CD8-positive, alpha-beta memory T cell (primary cell): ENCODE measurements at places on chromosomes 13 and 19.

DNA sequence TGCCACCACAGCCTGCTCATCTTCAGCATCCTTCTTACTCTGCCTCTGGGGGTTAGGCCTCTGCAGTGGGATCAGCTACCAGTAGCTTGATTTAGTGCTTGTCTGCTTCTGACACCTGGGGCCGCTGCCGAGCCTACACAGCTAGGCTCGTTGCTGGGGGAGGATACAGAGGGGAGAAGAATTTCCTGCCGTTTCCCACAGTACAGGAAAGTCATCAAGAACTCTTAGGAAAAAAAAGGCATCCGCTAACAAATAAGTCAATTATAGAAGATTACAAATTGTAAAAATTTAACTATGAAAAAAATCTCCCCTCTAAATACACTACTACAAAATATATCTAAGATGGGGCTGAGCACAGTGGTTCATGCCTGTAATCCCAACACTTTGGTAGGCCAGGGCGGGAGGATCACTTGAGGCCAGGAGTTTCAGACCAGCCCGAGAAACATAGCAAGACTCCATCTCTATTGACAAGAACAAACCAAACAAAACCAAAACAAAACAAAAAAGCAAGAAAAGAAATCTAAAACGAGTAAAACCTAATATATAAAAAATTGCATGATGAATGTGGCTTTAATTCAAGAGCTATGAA, 26.7 kb downstream of the LATS2 start:
- H3K27me3 ChIP-seq = no peaks in the 10 kb centered on the region
- no peak overlapping the region for H3K4me3 ChIP-seq
- no peak overlapping the region for H3K27ac ChIP-seq
- no peak for DNase-seq
- H3K4me1 ChIP-seq = no peaks in the 10 kb centered on the region
- no peaks in the 10 kb centered on the region for H3K36me3 ChIP-seq

- no peaks in the 10 kb centered on the region for H3K27me3 ChIP-seq
- no peaks in the 10 kb centered on the region for H3K36me3 ChIP-seq
- peak; percentile 60 for DNase-seq
- H3K27ac ChIP-seq = peak overlapping the region; percentile 99
- peaks cover 52% of the 10 kb centered on the region for H3K4me1 ChIP-seq
Observed at GRCh38 chr19:18292810-18293641, 11.6 kb upstream of the JUND start.

DNA sequence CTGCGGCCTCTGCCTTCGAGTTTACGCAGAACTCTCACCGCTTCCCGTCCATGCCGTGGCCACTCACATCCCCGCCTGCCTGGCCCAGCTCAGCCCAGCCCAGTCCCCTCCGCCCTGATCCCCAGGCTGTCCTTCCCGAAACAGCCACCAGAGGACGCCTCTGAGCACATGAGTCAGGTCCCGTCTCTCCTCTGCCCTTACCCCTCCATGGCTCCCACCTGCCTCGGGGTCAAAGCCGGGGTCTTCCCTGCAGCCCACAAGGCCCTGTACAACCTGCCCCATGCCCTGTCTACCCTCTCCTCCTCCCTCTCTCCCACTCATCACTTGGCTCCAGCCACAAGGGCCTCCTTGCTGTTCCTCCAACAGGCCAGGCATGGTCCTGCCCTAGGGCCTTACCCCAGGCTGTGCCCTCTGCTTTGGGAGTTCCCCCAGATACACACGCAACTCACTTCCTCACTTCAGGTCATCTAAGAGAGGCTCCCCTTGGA, 8.1 kb upstream of the SEMA6B start:
- no peaks in the 10 kb centered on the region for H3K27me3 ChIP-seq
- no peaks in the 10 kb centered on the region for H3K36me3 ChIP-seq
- H3K4me3 ChIP-seq = no peak overlapping the region
- no peaks in the 10 kb centered on the region for H3K4me1 ChIP-seq
- H3K27ac ChIP-seq = no peak overlapping the region
- peak; percentile 70 for DNase-seq

DNA sequence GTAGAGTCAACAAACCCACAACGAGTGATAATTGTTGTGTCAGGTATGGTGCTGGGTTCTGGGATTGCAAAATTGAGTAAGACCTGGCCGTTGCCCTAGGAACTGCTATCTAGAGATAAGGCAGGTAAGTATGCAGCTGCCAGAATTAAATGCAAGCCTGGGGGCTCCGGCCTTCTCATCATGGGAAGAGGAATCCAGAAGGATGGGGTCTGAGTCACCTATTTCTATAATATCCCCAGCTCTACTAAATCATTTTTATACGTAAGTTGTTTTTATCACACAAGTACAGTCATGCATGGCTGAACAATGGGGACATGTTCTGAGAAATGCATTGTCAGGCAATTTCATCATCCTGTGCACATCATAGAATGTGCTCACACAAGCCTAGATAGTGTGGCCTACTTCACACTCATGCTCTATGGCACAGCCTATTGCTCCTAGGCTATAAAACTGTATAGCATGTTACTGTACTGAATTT, 203.0 kb downstream of the KLF5 start:
- no peaks in the 10 kb centered on the region for H3K27me3 ChIP-seq
- H3K27ac ChIP-seq = no peak overlapping the region
- DNase-seq = no peak

- H3K36me3 ChIP-seq = no peaks in the 10 kb centered on the region
- H3K4me3 ChIP-seq = no peak overlapping the region
- no peak for DNase-seq
- H3K27ac ChIP-seq = no peak overlapping the region
- no peaks in the 10 kb centered on the region for H3K4me1 ChIP-seq
Observed at GRCh38 chr13:27186295-27186694, 14.7 kb upstream of the USP12 start.

- H3K4me1 ChIP-seq = peaks cover 16% of the 10 kb centered on the region
- peaks cover 31% of the 10 kb centered on the region for H3K36me3 ChIP-seq
- H3K27me3 ChIP-seq = no peaks in the 10 kb centered on the region
- no peak overlapping the region for H3K27ac ChIP-seq
Observed at GRCh38 chr19:34228347-34228746, 26.0 kb upstream of the GARRE1 start.

DNA sequence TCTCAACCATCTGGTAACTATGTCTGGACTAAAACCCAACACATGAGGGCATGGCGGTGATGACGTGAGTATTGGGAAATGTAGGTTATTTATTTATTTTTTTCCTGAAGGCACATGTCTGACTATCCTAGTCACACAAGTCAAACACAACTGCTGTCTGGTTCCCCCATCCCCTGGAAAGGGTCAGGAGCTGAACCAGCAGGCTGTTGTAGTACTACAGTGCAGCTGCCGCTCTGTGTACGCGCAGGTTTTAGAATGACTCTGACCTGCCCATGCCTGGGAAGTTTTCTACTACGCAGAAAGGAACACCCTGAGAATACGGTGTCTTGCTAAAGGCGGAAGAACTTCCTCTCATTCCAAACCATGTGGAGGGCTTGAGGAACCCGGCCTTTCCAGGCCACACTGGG, 1.2 kb downstream of the SLC7A1 start:
- peak; percentile 31 for DNase-seq
- H3K27me3 ChIP-seq = no peaks in the 10 kb centered on the region
- peaks cover 20% of the 10 kb centered on the region for H3K4me1 ChIP-seq
- H3K36me3 ChIP-seq = no peaks in the 10 kb centered on the region
- peak overlapping the region; percentile 78 for H3K27ac ChIP-seq

DNA sequence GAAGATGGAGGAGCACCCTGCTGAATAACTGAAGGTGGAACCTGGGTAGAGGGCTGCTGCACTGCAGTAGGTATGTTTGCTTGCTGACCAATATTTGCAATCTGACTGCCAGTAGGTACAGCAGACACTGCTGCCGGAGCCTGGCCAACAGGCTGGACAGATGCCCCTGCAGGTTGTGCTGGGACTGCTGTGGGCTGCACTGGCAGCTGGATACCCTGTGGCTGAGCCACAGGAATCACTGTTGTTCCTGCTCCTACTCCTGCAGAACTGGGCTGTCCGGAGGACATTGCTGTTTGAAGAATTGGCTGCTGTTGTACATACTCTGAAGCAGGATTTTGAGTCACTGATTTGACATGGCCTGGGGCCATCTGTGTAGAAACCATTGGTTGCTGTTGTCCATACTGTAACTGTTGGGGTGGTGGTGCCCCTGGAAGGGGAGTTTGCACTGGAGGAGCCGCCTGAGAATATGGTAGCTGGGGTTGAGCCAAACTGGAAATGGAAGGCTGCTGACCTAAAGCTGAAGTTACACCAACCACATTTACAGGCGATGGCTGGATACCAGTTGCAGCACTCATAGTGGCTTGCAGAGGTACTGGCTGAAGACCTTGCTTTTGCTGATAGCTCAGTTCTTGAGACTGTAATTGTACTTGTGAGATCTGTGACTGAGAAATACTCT, 2.2 kb downstream of the TSC22D1 start:
- H3K4me1 ChIP-seq = peaks cover 43% of the 10 kb centered on the region
- H3K27ac ChIP-seq = no peak overlapping the region
- no peaks in the 10 kb centered on the region for H3K27me3 ChIP-seq
- DNase-seq = no peak
- no peak overlapping the region for H3K4me3 ChIP-seq

DNA sequence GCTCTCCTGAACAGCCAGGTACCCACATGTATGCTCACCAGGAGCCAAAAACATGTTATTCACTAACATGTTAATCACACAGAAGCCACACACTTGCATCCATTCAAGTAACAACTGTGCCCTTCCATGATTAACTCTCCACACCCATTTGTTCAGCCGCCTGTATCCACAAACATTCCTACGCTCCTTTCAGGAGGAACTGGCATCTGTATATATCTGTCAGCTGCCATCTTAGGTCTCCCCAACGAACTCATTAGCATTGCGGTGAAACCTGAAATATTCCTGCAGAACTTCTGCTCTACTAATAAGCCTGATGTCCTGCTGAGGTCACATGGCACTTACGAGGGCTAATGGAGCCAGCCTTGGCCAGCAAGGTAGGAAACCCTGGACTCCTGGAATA, 33.0 kb downstream of the OLFM2 start:
- no peak for DNase-seq
- no peak overlapping the region for H3K27ac ChIP-seq
- H3K4me3 ChIP-seq = no peak overlapping the region
- H3K27me3 ChIP-seq = peaks cover 6% of the 10 kb centered on the region

DNA sequence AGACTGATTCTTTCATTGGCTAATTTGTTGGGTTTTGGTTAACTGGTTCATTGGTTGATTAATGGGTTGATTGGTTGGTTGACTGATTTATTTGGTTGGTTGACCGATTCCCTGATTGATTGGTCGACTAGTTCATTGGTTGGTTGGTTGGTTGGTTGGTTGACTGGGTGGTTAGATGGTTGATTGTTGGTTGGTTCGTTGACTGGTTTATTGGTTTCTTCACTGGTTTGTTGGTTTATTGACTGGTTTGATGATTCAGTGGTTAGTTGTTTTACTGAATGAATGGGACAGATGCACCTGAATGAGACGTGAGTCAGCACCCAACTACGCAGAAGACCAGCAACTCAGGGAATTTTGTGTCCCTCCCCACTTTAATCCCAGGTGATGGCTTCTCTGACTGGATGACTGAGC, 2.7 kb upstream of the NUP62 start:
- H3K27me3 ChIP-seq = no peaks in the 10 kb centered on the region
- no peak for DNase-seq
- peaks cover 5% of the 10 kb centered on the region for H3K36me3 ChIP-seq
- H3K4me3 ChIP-seq = no peak overlapping the region
- no peak overlapping the region for H3K27ac ChIP-seq

DNA sequence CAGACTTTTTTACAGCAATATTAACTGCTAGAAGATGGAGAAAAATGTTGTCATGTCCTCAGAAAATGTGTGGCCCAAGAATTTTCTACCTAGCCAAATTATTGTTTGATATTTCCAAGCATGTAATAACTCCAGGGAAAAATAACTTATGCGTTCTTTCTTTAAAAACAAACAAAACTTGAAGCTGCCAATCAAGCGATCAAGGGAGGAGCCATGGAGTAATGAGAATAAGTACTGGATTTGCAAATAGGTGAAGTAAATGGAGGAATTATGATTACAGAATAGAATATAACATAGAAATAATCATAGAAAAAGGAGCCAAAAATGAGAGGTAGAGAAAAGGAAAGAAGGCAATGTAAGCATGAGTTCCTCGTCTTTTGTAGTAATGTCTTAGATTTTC, 225.3 kb downstream of the DLEU7 start:
- H3K27me3 ChIP-seq = no peaks in the 10 kb centered on the region
- H3K36me3 ChIP-seq = no peaks in the 10 kb centered on the region
- no peak overlapping the region for H3K4me3 ChIP-seq
- no peak overlapping the region for H3K27ac ChIP-seq
- H3K4me1 ChIP-seq = no peaks in the 10 kb centered on the region

GRCh38 chr19:55553217-55554182, 8.2 kb upstream of the SBK3 start:
- H3K27me3 ChIP-seq = no peaks in the 10 kb centered on the region
- no peak overlapping the region for H3K4me3 ChIP-seq
- H3K4me1 ChIP-seq = no peaks in the 10 kb centered on the region
- DNase-seq = no peak

- peaks cover 17% of the 10 kb centered on the region for H3K4me1 ChIP-seq
- no peaks in the 10 kb centered on the region for H3K36me3 ChIP-seq
- H3K27me3 ChIP-seq = peaks cover 53% of the 10 kb centered on the region
- DNase-seq = no peak
- H3K4me3 ChIP-seq = no peak overlapping the region
Observed at GRCh38 chr19:18229474-18229873, 3.2 kb upstream of the PDE4C start.

DNA sequence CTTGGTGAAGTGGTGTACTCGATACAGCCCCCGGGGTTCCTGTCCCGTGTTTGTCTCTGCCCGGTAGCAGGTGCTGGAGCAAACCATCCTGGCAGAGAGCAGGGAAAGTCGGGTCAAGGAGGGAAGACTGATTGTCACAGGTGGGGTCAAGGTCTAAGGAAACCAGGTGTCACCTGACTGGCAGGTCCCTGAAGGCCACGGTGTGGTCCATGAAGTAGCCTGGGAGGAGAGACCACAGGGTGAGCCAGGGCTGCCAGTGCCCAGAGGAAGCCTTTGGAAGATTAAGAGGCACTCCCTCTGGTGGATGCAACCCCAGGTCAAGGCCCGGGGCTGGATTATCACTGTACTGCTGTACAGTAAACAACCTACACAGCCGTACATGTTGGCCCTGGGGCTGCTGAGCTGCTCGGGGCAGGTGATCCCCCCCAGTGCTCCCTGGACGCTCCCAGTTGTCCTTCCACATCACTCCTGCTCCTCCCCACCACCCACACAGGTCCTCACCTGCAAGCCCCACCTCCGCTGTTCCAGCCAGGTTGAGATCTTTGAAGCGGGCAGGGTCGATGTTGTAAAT, 6.0 kb upstream of the CCER2 start:
- no peak overlapping the region for H3K27ac ChIP-seq
- no peaks in the 10 kb centered on the region for H3K27me3 ChIP-seq
- no peak for DNase-seq
- H3K36me3 ChIP-seq = no peaks in the 10 kb centered on the region

DNA sequence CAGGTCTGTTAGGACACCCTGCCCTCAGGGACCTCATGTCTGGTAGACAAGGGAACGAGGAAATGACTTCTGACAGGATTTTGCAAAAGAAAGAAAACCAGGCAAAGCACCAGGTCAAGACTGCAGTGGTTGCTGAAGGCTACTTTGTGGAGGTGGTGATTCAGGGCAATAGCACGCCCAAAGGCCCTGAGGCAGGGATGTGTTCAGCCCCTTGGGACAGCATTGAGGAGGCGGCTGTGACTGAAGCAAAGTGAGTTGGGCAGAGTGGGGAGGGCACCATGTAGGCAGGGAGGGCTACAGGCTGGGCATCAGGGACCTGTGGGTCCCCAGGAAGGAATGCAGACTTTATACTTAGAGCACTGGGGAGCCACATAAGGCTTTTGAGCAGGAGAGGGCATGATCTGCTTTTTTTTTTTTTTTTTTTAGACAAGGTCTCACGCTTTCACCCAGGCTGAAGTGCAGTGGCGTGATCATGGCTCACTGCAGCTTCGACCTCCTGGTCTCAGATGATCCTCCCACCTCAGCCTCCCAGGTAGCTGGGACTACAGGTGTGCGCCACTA, 10.8 kb upstream of the HOMER3 start:
- no peaks in the 10 kb centered on the region for H3K27me3 ChIP-seq
- no peak for DNase-seq
- H3K4me1 ChIP-seq = no peaks in the 10 kb centered on the region
- no peak overlapping the region for H3K4me3 ChIP-seq
